ENCODE measurements at places on chromosomes 12 and 14.

- DNase-seq, result no peak
Measured at GRCh38 chr14:69921052-69921451, 41.8 kb downstream of the SMOC1 start.

- no peak for DNase-seq
Measured at GRCh38 chr12:1778911-1779310, 41.5 kb upstream of the LRTM2 start.

- DNase-seq, result no peak
Measured at GRCh38 chr12:59304077-59304721, 291.6 kb upstream of the SLC16A7 start.

DNA sequence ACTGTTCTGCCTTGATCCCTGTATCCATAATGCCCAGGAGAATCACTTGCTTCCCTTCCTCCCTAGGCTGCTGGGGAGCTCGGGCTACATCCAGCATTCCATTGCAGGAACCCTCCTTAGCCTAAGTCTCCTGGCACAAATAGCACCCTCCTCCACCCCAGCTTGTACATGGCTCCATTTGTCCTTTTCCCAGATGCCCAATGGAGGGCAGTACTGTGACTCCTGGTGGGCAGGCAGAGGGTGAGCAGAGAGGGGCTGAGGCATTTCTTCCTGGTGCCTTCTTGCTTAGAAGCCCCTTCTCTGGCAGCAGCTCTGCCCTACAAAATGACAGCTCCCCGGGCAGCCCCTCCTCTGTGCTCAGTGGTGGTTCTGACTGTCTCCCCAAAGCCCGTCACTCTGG is 86.5 kb downstream of the RBM19 start:
- no peak for DNase-seq

DNA sequence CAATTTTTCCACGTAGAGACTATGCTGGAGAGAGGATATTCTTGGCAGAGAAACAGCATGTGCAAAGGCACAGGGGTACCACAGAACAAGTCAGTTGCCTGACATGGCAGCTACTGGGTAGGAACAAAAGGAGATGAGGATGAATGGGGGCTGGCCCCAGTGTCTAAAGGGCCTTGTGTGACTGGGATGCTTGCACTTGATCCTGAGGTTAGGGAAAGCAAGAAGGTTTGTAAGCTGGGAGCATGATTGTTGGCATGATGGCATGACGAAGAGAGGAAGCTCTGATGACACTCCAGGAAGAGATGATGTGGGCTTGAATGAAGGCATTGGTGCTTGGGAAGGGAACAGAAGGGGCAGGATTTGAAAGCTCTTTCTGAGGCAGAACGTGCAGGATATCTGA is 139.1 kb downstream of the ZFP36L1 start:
- DNase-seq, result no peak

GRCh38 chr14:40119765-40120164 is 687.5 kb upstream of the FBXO33 start:
- DNase-seq, result no peak

GRCh38 chr12:96371138-96371789 is 29.0 kb downstream of the CDK17 start:
- no peak for DNase-seq

DNA sequence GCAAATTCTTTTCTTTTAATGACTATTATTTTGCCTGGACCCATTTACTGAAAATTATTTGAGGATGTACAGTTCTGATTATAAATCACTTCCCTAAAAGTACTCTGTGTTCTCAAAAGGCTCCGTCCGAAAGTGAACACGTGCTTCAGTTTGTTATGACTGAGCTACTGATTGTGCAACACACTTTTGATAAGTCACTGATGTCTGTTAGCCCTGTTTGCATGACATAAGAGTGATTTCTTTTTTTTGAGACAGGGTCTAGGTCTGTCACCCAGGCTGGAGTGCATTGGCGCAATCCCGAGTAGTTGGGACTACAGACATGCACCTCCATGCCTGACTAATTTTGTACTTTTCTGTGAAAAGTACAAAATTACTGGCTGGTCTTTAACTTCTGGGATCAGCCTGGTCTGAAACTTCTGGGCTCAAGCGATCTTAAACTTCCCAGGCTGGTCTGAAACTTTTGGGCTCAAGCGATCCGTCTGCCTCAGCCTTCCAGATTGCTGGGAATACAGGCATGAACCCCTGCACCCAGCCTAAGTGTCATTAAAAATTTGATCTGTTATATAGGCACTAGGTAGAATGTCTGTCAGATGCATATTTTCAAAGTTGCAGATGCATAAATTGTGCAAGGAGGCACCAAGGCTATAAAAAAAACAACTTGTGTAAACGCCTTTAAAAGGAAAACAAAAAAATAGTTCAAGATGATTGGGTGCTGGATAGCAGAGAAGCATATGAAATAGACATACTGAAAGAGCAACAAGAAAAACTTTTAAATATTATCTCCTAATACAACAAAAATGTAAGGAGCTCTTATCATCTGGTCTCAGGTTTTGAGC is 111.5 kb downstream of the SRGAP1 start:
- peak; percentile 61 for DNase-seq

- no peak for DNase-seq
Measured at GRCh38 chr14:51806026-51807023, 54.1 kb upstream of the GNG2 start.

DNA sequence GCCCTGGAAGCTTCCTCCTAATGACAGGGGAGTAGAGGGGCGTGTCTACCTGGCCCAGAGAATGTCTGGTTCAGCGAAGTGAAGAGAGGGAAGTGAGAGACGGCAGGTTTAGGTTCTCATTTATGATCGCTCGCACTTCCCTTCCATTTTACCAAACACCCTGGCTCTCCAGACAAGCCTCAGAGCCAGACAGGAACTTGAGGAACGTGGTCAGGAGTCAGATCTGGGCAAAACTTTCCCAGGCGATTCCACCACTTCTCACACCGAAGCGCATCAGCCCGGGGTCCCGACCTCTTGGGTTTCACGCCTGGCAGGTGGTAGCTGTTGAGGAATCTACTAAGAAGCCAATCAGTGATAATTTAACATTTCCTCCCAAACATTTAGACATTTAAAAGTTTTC is 21.3 kb downstream of the ACTN1 start:
- no peak for DNase-seq

- DNase-seq, result no peak
Measured at GRCh38 chr12:6082613-6083012, 41.9 kb downstream of the VWF start.
